ENCODE measurements at places on chromosomes 2 and 18.

GRCh38 chr2:97724073-97724410, 10.7 kb downstream of the ZAP70 start:
- no peak for DNase-seq

DNA sequence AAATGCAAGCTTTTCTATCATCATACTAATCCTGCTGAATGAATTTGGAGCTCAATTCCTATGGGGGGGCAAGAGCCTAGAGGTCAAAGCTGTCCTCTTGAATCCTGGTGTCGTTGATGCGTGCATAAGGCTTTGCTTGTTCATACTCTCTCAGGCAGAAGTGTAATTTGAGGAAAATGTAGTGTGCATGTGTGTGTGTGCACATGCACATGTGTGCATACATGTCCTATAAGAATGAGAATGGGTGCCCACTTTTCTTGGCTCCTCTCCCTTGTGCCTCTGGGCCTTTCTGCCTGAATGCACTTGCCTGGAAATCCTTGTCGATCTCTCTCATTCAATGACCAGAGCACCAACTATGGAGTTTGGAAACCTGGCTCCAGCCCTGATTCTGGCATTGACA, 28.5 kb upstream of the C18orf32 start:
- no peak for DNase-seq

DNA sequence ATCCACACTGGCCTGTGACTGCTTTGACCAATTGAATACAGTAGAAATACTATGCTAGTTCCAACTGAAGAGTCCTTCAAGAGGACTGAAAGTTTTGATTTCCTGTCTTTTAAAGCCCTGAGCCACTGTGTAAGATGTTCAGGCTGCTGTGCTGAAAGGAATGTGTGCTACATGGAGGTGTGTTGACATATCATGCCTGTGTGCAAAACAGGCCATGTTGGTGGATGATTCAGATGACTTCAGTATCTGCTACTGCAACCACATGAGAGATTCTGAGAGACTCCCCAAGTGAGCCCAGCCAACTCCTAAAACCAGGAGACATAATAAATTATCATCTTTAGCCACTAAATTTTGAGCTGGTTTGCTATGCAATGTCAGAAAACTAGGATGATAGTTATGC, 662.9 kb downstream of the ZEB2 start:
- DNase-seq: no peak

GRCh38 chr2:164896634-164897355, 55.2 kb upstream of the COBLL1 start:
- DNase-seq: no peak

- DNase-seq: no peak
Observed at GRCh38 chr2:164747783-164748433, 93.7 kb downstream of the COBLL1 start.

DNA sequence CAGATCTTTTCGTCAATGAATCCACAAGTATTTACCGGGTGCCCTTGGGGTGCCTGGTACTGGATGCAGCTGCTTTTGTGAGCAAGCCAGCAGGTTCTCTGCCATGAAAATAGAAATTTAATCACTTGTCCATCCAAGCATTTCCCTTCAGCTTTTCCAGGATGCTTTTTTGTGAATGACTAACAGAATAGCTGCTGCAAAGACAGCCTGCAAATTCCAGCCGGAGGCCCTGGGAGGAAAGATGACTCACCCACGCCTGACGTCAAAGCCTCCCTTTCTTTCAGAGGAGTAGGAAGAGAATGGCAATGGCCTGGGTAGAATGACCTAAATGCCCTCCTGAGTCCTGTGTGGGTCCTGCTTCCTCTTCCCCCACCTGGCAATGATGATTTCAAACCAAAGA, 111.9 kb downstream of the AP1S3 start:
- DNase-seq: no peak

DNA sequence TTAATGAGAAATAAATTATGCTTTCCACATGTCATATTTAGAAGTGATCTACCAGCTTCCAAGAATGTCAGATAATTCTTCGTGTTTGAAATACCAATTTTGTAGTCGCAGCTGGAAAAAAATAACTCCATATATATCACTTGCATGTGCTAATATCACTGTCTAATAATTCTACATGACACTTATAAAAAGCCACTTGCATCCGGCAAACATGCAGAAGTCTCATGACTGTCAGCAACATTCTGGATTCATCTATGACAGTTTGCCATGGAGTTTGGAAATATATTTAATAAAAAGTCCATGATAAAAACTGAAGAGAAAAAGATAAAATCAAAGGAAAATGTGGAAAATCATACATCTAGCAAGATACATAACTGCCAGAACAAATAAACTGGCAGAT, 1784.4 kb downstream of the SUCLG1 start:
- DNase-seq: no peak

DNA sequence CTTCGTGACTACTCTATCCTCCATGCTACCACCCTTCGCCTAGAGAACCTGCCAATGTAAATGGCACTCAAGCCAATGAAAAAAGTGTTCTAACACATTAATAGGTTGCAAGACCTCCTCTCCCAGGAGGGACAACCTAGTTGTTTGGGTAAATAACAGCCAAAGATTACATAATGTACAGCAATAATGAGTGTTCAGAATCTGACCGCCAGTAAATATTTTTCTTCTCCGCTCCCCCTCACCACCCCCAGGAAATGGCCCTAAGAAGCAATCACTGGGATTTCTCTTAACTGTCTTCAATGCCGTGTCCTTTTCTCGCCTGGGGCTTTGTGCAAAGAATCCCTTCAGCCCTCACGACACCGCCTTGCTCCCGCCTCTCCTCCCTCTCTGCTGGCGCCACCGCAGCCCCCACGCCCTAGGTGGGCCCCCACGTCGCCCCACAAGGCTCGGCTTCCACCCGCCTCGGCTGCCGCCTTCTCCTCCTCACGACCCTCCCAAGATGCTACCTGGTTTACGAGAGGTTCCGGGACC, 458 bp downstream of the HYCC2 start:
- DNase-seq: no peak

GRCh38 chr2:43513216-43513615, 82.6 kb downstream of the THADA start:
- no peak for DNase-seq

DNA sequence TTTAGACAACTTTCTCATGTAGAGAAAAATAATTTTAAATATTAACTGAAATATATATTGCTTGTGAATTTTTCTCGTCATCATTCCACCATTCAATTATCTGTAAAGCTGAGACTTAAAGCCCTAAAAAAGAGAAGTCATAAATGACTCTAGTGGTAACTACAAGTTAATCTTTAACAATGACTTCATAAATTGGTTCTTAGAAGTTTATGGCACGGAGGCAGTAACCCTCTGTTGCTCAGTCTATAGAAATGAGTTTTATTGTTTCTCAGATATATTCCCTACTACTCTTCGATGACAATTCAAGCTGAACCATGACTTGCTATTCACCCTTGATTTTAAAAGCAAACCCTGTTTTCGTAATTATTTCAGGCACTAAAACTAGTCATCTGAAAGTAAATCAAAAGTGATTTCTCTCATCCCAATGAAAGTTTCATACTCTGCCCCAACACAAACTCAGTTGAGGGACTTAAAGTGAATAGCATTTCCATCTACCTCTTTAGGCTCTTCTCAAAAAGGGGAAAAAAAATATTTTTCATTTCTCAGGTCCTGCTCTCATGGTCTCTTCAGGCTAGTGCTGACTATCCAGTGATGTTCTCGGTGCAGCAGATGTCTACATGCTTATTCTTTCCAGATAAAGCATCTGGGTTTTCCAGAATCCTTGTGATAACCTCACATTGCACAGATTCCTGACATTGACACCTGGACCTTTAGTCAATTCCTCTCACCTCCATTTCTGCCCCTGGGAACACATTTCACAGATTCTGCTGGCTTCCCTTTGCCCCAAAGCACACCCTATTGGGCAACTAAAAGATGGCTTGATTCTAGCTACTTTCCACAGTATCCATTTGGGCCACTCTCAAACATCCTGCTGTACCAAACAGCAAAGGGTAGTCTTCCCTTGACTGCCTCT, 207.8 kb upstream of the LRATD1 start:
- DNase-seq: no peak

DNA sequence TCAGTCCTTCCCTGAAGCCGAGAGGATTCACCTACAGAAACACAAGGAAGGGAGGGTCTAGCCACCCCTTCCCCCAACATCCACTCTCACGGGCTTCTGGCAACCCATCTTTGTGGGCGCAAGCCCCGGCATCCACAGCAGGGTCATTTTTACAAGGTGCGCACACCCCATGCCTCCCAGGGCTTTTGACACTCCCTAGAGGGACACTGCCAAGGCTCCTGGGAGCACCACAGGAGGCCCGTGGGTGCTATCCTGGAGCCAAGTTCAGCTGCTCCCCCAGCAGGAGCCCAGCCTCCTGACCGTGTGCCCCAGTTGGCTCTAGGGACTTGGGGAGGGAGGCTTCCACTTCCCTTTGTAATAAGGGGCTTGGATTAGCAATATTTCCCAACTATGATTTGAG, 251.6 kb downstream of the TNS1 start:
- DNase-seq: no peak

DNA sequence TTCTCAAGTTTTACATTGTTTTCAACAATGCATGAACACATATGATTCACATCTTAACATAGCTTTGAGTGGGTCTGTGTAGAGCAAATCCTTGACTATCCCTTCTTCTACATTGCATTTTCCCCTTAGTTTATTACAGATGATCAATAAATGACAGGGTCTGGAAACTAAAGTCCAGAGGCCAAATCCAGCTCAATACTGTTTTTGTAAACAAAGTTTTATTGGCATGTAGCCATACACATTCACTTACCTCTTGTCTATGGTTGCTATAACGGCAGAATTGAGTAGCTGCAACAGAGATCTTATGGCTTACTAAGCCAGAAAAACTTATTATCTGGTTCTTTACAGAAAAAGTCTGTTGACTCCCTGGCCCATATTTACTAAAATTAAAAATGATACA, 12.8 kb downstream of the FANCL start:
- DNase-seq: no peak

GRCh38 chr2:235390108-235390815, 103.6 kb upstream of the AGAP1 start:
- no peak for DNase-seq

GRCh38 chr2:26610504-26611335, 30.4 kb downstream of the CIB4 start:
- DNase-seq: no peak

GRCh38 chr2:20509770-20510490, 63.1 kb downstream of the RHOB start:
- DNase-seq: peak; percentile 66

DNA sequence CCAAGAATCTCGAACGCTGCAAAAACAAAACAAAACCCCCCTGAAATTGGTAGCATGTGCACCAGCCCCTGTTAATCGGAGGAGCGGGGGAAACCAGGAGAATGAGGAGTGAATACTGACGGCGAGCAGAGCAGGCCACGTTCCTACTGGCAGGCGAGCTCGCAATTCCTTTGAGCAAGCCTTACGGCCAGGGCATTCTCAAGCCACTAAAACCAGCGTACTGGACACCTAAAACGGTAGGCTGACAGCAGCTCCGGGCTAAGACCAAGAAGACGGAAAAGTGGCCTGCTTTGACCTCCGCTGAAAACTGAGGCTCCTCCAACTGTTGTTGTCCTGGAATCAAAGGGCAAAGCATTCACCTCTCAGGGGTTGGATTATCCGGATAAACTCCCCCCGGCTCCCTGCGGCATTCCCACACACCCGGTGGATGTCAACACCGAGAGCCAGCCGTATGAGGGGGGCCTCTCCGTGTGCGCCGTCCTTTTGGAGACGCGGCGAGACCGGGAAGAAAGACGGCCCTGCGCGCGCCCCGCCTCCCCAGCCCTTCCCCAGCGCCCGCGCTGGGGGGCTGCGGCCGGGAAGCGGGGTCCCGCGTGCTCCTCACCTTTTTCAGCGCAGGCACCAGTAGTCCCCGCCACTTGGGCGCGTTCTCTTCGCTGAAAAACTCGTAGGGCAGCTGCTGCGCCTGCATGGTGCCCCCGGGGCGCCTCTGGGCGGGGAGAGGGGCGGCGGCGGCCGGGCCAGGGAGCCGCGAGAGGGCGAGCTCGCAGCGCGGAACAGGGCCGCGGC, 925 bp downstream of the SOS1 start:
- peak; percentile 47 for DNase-seq

GRCh38 chr2:136985044-136985443, 219.7 kb downstream of the THSD7B start:
- DNase-seq: no peak

DNA sequence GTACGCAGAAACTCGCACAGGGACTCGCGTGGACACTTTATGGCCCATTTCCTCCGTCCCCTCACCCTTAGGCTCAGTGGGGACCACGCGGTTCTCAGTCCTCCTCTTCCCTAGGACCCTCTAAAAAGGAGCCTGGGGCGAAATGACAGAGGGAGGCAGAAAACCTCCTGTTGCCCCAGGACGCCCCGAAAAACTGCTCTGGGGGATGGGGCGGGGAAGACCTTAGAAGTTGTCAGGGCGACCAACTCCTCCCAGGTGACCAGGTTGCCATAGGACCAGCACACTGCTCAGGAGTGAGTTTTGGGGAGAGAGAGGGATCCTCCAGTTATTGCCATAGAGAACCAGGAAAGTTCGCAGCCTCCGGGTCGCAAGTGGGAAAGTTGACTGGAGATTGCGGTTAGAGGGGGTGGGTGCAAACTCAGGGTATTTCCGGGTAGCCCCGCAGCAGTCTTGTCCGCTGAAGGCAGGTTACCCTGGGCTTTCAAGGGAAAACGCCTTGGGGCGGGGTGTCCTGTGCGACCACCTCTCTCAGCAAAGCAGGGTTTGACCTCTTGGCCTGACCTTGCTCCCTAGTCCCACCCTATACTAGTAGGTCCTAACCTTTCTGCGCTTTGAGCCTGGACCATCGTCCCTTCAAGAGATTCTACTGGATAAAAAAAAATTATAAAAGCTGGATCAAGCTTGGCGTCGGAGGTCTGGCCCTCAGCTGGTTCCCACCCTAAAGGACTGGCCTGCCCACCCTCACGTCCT, 7.8 kb upstream of the PAX3 start:
- no peak for DNase-seq

DNA sequence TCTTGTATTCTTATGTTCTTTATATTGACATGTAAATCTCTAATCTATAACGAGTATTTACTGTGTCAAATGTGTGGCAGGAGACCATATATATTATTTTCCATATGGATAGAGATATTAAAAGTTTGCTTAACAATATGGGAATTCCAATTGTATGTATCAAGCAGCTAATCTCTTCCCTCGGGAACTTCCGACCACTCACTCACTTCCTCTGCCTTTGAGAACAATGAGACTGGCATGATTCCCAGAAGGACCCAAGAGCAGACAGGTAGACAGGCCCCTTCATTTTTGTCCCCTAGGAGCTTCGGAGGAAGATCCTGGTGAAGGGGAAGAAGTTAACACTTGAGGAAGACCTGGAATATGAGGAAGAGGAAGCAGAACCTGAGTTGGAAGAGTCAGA, 24.1 kb downstream of the PLCD4 start:
- DNase-seq: no peak

DNA sequence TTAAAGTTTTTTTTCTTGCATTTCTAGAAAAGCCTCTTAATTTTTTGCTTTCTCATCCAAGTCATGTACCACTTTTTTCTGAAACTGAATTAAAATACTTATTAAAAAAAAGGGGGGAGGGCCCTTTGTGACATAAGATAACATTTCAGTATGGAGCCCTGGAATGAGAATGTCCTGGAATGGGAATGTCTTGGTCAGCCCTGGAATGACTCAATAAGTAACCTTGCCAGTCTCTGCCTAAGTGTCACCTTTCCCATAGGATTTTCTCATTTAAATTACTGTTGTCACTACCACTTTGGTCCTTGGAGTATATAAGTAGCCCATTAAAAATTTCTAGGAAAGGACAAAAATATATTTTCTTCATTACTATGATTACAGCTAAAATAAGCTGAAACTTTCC, 4.7 kb downstream of the UBXN2A start:
- DNase-seq: no peak

GRCh38 chr2:209496586-209496982, 72.7 kb downstream of the MAP2 start:
- DNase-seq: no peak

- DNase-seq: no peak
Observed at GRCh38 chr2:230661072-230661957, 51.3 kb upstream of the CAB39 start.

Data from SK-N-DZ (cell line).